ENCODE measurements at places on chromosomes 7 and 10.

DNA sequence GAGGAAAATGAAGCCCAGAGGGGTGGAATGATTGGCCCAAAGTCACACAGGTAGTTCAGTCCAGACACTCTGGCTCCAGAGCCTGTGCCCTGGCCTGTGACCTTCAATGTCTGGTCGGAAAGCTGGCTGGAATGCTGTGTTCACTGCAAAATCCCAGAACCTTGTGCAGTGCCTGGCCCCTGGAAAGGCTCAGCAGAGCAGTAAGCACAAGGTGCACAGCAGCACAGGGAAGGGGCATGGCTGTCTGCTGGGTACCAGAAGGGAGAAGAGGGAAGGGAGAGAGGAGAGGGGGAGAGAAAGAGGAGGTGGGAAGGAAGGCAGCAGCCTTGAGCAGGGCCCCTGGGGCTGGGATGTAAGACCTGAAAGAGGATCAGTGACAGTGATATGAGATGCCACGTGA is 28.4 kb upstream of the C10orf71 start:
- no peak for DNase-seq

DNA sequence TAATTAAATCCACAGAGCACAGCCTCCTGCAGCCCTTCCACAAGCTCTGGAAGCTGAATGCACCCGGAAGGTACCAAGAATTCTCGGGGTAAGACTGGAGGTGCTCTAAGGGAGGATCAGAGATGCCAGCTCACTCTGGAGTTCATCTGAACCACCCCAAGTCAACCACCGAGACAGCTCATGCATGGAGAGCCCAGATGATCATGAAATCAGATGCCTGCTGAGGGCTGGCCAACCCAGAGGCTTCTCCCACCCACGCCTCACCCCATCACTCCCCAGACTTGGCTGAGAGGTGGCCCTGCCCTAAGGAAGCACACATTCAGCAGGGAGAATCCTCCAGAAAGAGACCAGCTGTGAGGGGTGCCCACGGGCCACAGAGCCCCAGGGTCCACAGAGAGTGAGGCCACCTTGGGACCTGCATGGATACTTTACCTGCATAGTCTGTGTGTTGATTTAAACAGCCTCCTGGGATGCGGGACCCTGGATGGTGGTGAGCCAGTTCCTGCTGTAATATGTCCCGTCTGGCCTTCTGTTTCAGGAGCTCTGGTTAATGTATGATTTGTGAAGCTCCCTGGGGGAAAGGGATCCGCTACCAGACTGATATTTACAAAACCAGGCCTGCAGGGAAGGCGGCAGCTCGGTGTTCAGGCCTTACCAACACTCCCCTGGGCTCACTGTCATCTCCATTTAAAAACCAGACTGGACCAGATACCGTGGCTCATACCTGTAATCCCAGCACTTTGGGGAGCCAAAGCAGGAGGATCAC is 64.9 kb downstream of the INSIG1 start:
- no peak for DNase-seq

- no peak for DNase-seq
Measured at GRCh38 chr10:100370714-100371481, 23.9 kb downstream of the SCD start.

- no peak for DNase-seq
Measured at GRCh38 chr7:76008156-76008687, 13.8 kb upstream of the TMEM120A start.

GRCh38 chr10:20247891-20248708 is 431.9 kb downstream of the PLXDC2 start:
- DNase-seq, result no peak

DNA sequence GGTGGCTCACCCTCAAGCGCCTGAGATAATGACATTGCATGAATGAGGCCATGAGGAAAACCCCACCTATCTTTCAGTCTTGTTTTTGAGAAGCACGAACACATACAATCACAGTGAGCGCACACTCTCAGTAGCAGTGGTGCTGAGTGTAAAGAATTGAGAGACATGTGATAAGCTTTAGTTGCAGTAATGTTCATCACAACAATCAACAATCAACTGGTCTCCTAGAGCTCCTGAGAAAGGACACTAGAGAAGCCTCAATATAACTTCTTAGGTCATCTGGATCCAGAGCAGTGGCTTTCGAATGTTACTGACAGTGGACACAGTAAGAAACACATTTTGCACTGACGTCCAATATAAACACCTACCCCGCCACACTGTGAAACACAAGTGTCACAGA is 12.8 kb downstream of the ERLIN1 start:
- no peak for DNase-seq

DNA sequence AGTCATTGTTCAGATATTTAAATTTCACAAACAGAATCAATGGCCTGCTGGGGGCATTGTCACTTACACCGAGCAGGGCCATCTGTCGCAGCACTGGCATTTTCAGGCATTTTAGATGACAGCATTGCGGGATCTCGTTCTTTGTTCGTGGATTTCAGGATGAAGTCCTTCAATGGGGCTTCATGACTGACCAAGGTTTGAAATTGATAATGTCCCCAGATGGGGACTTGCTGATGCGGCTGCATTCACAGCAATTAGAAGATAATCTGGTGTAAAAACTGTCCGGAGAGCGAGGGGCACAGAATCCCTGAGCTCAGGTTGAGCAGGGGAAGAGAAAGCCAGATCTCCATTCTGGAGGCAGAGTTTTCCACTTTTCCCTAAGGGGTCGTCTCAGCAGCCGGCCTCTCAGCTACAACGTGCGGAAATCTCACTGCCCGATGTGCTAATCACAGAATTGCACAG is 1.9 kb upstream of the C7orf33 start:
- no peak for DNase-seq

- no peak for DNase-seq
Measured at GRCh38 chr10:23914641-23915040, 294.3 kb upstream of the KIAA1217 start.

- no peak for DNase-seq
Measured at GRCh38 chr7:93544691-93545090, 29.8 kb downstream of the CALCR start.

GRCh38 chr7:99617192-99617781 is 541 bp downstream of the ZSCAN25 start:
- no peak for DNase-seq

DNA sequence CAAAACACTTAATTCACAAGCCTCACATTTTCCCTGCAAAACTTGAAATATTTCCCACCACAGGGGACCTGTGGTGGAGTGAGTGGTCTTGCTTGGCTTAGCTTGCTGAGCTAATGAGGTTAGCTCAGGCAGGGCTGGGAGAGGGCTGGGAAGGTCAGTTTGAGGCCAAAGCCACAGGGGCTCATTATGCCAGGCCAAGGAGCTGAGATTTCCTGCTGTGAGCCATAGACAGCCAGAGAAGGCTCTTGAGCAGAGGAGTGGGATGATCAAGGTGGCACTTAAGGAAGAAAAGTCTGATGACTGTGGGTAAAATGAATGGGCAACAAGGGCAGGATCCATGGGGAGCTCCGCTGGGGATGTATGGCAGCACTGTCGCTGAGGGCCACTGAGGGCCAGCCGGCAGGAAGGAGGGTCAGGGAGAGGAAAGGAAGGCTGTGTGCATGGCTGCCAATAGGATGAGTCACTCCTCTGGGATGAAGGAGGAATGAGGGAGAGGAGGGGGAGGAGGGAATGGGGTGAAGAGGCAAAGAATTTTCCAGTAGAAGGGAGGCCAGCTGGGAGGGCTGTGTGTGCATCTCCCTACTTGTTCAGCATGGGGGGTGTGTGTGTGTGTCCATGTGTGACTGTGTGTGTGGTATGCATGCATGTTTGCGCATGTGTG is 18.7 kb upstream of the ZNF488 start:
- DNase-seq, result no peak

DNA sequence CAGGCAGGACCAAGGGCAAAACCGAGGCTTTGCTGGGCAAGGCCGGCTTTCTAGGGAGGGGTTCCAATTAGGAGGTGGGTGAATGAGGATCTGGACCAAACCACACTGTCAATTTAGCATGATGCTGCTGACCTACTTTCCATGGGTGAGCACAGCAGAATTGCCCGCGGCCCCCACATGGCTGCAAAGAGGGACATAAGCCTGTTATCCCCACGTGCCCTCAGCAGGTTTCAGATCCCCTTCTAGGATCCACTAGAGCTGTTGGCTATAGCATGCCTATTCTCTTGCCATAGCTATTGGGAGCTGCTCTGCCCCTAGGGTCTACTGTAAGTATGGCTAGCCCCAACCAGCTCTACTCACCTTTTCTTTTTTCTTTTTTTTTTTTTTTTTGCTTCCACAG is 102.8 kb downstream of the COL13A1 start:
- no peak for DNase-seq

DNA sequence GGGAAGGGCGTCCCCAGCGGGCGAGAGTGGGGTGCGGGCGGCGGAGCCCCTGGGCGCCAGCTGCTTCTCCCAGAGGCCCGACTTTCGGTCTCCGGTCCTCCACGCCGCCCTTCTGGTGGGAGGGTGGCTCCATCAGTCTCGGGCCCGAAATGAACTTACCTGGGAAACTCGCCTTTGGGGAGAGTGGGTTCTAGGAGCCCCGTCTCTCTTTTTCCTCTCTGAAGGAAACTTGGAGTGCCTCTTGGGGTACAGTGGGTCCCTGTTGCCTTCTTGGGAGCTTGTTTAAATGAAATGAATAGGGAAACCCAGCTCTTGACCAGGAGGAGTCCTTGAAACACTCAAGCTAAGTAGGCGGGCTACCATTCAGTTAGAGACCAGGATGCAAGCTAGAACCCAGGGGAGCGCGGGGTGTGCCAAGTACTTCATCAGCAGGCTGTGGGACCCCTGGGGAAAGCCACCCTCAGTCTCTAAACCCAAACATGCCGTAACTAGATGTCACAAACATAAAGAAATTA is 1.3 kb downstream of the SLC26A4 start:
- no peak for DNase-seq

DNA sequence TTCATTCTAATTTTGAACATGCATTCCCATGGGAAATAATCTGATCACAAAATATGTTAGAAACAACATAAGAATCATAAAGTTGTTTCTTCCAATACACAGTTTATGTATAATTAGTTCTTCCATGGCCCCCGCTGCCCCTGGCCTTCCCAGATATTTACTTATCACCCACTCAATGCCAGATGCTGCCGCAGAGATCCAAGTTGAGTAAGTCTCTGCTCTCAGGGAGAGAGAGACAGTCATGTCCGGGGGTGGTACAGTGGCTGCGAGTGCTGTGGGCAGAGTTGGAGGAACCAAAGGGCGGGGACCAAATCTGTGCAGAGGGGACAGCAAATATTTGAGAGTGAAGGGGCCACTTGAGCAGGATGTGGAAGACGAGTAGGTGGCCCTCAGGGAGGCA is 37.1 kb downstream of the COL26A1 start:
- DNase-seq, result no peak

GRCh38 chr7:360454-361100 is 70.6 kb downstream of the FOXL3 start:
- no peak for DNase-seq

DNA sequence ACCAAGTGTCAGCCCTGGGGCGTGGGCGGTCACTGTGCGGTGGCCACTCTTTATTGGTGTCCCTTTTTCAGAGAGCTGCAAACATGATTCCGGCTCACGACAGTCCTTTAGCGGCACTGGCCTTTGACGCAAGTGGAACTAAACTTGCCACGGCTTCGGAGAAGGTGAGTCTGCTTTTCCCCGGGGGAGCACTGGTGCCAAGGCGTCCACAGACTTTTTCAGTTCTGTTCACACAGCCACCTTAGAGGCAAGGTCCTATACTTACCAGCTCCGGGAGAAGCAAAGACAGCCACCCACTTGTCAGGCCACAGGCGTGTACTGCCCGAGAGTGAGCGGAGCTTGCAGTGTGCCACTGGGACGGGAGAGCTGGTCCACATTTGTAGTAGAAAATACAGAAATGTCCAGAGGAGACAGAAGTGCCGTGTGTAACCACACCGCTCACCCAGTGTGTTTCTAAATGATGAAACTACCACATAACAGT is 27.9 kb downstream of the WIPI2 start:
- DNase-seq, result no peak

GRCh38 chr7:26684447-26684846 is 179.9 kb downstream of the SKAP2 start:
- DNase-seq, result no peak

DNA sequence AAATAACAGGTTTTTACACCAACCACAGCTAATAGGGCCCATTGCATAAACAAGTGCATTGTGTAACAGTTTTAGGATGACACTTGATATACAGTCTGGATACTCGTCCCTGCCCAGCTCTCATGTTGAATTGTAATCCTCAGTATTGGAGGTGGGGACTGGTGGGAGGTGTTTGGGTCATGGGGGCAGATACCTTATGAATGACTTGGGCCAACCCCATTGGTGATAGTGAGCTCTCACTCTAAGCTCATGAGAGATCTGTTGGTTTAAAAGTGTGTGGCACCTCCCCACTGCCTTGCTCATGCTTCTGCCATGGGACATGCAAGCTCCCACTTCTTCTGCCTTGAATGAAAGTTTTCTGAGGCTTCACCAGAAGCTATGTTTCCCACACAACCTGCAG is 136.7 kb downstream of the PDE1C start:
- DNase-seq, result no peak

- DNase-seq, result no peak
Measured at GRCh38 chr7:66883716-66884115, 37.3 kb upstream of the TMEM248 start.

DNA sequence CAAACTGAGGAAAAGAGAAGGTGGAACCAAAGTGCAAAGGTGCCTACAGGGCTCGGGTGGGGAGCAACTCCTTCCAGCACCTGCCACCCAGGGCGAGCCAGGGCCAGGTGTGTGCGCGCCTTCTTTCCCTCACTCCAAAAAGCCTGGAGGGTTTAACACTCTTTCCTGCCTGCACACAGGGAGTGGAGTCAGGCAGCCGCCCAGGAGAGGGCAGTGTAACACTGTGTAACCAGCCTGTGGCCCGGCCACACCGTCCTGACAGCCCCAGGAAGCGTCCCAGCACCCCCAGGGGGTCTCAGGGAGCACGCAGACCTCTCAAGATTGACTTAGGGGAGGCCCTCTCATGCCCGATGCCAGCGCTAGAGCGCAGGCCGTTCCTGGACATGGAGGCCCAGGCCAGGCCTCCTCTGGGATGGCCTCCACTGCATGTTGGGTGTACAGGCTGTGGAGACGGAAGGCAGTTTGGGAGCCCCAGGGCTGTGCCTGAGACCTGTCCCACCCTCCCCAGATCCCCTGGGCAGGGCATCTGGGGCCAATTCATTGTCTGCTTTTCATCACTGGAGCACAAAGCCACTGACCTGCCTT is 13.4 kb downstream of the BRI3 start:
- DNase-seq, result peak; percentile 87

GRCh38 chr7:148337246-148337965 is 253.2 kb upstream of the C7orf33 start:
- DNase-seq, result no peak

DNA sequence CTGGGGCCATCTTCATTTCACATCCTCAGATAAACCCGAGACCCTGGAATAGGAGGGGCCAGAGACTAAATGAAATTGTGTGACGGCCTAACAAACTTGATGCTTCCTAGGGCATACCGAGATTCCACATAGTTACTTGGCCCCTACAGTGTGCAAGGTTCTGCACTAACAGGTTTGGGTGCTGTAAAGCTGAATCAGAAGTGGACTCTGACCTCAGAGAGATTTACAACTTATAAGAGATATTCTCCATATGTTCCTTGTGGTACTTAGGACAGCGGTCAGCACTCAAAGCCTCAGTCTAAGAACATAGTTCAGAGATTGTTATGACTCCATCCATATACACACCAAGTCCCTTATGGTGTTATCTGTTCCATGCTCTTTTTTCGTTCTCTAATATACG is 55.1 kb upstream of the FHIP2A start:
- DNase-seq, result no peak
